ENCODE measurements at places on chromosomes 12 and 14.

GRCh38 chr14:88604212-88604611 is 41.4 kb downstream of the ZC3H14 start:
- no peak for DNase-seq

DNA sequence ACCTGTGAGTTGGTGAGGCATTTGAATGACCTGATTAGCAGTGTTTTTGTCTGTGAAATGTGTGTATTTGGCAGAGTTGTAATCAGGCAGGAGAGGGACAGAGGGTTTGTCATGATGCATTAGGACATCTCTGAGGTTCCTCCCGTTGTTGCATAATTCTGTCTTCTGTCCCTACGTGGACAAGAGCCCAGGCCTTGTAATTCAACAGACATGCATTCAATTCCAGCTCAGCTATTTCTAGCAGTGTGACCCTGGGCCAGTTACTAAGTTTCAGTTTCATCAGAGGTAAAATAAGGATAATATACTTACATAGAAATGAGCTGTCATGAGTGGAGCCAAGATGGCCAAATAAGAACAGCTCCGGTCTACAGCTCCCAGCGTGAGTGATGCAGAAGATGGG is 208.6 kb downstream of the SLC38A4 start:
- no peak for DNase-seq

GRCh38 chr12:7152818-7153217 is 22.6 kb downstream of the CLSTN3 start:
- no peak for DNase-seq

DNA sequence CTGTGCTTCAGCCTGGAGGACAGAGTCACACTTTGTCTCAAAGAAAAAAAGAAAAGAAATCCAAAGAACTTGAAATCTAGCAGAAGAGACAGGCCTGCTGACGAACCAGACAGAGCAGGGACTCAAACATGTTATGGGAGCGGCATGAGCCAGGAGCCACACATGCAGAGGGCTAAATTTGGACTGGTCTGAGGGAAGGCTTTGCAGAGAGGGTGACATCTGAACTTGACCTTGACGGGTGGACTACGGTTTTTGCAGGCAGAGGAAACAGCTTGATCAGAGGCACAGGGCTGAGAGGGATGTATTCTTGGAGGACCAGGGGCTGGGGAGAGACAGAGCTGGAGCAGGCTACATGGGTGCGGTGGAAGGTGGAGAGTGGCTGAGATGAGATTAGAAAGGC is 20.5 kb upstream of the SLC24A4 start:
- no peak for DNase-seq

GRCh38 chr14:23601845-23602180 is 23.2 kb upstream of the JPH4 start:
- no peak for DNase-seq

GRCh38 chr12:26987634-26988424 is 26.4 kb downstream of the TM7SF3 start:
- no peak for DNase-seq

- DNase-seq, result no peak
Observed at GRCh38 chr12:46459111-46459510, 86.5 kb upstream of the SLC38A2 start.

- no peak for DNase-seq
Observed at GRCh38 chr12:111767362-111768158, 827 bp downstream of the ALDH2 start.

GRCh38 chr12:18436170-18436569 is 174.9 kb downstream of the PIK3C2G start:
- no peak for DNase-seq

- no peak for DNase-seq
Observed at GRCh38 chr12:104122298-104122697, 15.7 kb downstream of the NFYB start.

- no peak for DNase-seq
Observed at GRCh38 chr12:86230516-86231146, 25.6 kb downstream of the MGAT4C start.

- no peak for DNase-seq
Observed at GRCh38 chr14:104323551-104324175, 185.3 kb downstream of the KIF26A start.

GRCh38 chr14:87260460-87260859 is 732.5 kb downstream of the GALC start:
- DNase-seq, result no peak

DNA sequence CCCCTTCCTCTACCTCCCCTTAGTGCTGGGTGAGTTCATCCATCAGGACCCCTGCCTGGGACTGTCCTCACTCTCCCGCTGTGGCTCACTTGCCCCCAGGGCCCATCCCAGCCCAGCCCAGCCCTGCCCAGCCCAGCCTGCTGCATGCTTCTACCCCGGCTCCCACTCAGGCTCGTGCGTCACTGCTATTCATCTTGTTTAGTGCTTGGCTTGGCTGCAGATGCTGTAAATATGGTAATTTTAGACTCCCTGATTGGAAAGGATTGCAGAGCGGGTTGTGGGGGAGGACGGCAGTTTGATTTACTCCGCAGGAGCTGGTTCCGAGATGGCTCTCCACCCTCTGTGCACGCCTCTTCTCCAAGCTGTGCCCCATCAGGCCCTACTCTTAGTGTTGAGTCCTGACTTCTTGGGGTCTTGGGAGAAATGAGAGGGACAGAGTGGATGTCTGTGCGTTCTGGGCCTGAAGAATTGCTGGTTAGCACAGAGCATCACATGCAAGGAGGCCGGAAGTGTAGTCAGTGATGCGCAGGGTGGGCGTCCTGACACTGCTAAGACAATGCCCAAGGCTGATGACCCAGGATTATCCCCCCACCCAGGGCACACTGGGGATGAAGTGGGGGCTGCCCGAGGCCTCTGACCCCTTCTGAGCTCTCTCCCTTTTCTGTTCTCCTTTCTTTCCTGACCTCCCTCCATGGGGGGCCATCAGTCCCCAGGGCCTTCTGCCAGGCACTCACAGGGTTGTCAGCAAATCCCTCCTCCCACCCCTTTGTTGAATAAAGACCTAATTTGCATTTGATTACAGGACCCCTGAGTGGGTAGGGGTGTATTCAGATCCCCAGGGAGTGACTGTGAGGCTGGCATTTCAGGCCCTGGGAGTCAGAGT is 244.4 kb downstream of the ZFP36L1 start:
- no peak for DNase-seq

DNA sequence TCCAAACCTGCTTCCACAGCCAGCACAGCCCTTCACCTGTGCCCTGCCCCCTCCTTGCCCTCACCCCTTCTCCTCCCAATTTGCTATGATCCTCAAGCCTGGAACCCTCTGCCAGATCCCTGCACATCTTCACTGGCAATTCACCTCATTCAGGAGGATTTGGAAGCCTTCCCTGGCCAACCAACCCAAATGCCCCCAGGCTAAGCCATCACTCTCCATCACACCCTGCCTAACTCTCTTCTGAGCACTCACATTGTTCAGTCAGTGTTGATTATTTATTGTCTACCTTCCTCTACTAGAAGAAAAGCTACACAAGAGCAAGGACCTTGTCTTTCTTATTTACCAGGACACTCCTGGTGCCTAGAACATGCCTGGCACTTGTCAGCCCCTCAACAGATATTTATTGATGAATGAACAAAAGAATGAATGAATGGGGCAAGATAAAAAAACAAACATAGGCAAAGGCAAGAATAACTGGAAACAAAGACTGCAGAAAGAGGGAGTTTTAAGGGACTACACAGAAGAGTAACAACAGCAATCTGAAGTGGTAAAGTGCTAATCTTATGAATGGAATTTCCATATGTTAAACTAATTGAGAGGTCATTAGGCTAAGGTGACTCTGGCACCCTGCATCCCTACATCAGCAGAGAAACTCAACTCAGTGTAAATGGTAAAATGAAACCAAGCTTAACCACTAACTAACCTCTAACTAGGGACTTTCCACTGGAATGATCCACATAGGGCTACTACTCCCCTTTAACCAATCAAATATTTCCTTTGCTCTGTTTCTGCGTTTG is 33.4 kb downstream of the TMTC1 start:
- no peak for DNase-seq

- peak; percentile 26 for DNase-seq
Observed at GRCh38 chr14:77181603-77182437, at the start of gene TMEM63C. TSS of gene TMEM63C (plus strand) at chr14:77181798. CDS start at chr14:77218814, 37,016 bp downstream.

GRCh38 chr14:53955671-53956426 is 776 bp downstream of the BMP4 start:
- no peak for DNase-seq

GRCh38 chr14:101476916-101477553 is 84.3 kb upstream of the DIO3 start:
- no peak for DNase-seq

GRCh38 chr14:69547701-69548348 is 26.8 kb downstream of the CCDC177 start:
- DNase-seq, result no peak

- no peak for DNase-seq
Observed at GRCh38 chr12:55816881-55817344, 611 bp downstream of the SARNP start.

GRCh38 chr14:89158701-89159100 is 258.3 kb downstream of the FOXN3 start:
- DNase-seq, result no peak

GRCh38 chr14:92955381-92955780 is 32.4 kb downstream of the CHGA start:
- no peak for DNase-seq

DNA sequence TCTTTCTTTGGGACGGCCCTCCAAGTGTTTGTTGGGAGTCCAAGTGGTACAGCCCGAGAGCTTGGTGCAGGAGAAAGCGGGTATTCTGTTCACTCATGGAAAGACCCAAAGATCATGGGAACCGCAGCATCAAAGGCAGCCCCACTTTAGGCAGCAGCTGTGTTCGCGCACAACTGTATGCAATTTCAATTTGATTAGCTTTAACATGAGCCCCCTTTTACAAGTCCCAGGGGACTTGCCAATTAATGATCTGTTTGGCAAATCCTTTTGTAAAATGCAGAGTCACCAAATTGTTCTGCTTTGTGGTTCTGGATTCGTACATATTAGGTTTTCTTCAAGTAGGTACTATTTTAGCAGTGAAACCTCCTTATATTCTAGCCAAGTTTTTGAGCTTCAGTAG is 217.7 kb downstream of the AACS start:
- DNase-seq, result no peak

GRCh38 chr12:31736472-31736871 is 7.7 kb upstream of the AMN1 start:
- peak; percentile 32 for DNase-seq

- no peak for DNase-seq
Observed at GRCh38 chr14:30297876-30298795, 260.8 kb upstream of the G2E3 start.

DNA sequence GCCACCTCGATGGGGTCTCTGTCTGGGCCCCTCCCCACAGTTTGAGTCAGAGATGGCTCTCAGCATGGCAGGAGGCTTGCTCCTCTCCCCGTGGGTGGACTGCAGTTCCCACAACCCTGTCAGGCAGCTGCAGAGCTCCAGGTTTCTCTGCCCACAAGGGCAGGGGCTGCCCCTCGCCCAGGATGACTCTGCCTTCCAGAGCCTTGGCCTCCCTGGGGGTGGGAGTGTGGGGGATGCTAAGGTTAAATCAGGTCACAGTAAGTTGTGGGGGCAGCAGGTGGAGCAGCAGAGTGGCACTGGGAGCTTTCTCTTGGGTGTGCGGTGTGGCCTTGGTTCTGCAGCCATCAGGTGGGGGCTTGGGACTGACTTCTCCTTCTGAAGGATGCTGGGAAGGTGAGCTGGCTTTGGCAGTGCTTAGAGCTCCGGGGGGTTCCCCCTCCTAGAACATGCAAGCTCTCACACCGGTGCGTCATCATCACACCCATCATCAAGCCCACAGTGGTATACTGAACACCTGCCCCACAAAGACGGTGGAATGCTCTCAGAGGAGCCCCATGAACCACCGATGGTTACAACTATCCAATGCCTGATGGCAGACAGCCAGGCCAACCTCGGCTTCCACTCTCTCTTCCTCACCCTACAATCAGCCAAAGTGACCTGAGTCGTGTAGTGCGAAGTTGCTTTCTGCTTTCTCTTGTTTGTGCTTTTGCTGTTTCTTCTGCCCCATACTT is 39.7 kb downstream of the ERH start:
- DNase-seq, result no peak

DNA sequence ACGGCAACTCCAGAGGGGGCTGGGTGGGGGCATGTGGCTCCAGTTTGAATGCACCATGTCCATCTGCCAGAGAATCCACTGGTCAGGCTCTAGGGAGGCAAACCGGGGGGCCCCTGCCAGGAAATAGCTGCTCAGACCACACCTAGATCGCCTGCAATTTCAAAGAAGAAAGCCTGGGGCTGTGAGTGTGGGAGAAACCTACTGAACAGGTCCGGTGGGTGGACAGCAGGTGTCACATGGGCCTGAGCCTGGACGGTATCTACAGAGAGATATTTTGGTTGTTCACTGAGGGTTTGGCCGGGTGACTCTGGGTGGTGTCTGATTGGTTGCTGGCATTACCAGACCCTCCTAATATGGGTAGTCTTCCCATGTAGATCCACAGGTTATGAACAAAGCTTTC is 32.0 kb downstream of the DAO start:
- no peak for DNase-seq

GRCh38 chr12:29032446-29032845 is 116.6 kb upstream of the FAR2 start:
- DNase-seq, result no peak

GRCh38 chr12:122593910-122594309 is 66.9 kb downstream of the KNTC1 start:
- DNase-seq, result no peak

DNA sequence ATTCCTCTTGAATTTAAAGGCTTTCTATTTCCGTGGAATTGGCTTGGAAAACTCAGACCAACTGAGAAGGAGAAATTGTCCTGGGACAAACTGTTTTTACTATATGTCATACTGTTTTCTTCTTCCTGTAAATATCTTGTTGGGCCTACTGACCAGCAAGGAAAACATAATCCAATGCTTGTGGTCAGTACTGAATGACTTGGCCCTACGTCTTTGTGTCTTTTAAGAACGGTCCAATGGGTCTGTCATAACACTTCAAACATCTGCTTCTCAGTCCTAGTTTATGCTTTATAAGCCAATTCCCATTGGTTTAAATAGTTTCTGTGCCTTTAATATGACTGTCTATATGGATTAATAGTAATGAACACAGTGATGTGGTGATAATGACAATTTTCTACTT is 248.5 kb upstream of the DDHD1 start:
- no peak for DNase-seq

GRCh38 chr12:55929306-55929791 is 1.6 kb upstream of the DGKA start:
- DNase-seq, result peak; percentile 77

DNA sequence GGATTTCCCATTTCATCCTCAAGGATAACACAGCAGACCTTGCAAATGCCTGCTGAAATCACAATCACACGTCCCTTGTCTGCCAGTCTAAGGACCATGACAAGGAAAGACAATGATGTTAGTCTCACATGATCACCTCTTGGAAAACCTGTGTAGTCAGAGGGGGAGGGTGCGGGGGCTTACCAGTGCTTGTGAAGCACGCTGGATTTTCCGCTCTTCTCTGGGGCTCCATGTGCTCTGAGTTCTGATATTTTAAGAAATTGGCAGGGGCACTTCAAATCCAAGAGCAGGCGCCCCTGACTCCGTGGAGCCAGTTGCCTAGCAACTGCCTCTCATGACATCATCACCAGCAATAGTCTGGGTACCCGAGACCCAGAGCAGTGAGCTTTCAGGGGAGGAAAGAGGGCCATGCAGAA is 200.9 kb upstream of the C14orf180 start:
- no peak for DNase-seq

- DNase-seq, result no peak
Observed at GRCh38 chr14:85483037-85483436, 46.9 kb upstream of the FLRT2 start.

All from activated T-helper 1 cell treated with anti-CD3 and anti-CD28 coated beads, Interleukin-2, amount 50 U/mL, for 16 hours (primary cell).